ENCODE measurements at places on chromosomes 2 and 18. TPM values are rescaled to one million over a fixed set of nuclear protein-coding genes. Genes with fewer than 3 reads are reported as not detected.

SUMO1 gene
- 134 TPM for total RNA-seq

B4GALT6 gene
- total RNA-seq = 7.5 TPM

DNA sequence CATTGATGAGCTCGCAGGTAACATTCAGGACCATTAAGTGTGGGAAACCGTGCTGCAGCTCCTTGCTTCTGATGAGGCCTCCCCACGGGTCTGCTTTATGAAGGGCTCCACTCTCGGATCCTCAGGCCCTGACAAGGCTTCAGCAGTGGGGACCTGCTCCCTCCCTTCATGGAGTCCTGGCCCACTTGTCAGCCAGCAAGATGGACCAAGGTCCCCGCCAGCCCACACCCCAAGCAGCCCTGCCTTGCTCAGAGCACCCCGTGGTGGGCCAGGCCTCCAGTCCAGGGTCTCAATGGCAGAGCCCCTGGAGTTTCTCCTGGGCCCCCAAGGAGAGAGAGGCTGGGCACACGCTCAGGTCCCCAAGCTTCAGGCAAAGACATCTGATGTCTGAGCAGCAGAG lies 41.5 kb downstream of the CROCC2 start:
- no peak for DNase-seq

DNA sequence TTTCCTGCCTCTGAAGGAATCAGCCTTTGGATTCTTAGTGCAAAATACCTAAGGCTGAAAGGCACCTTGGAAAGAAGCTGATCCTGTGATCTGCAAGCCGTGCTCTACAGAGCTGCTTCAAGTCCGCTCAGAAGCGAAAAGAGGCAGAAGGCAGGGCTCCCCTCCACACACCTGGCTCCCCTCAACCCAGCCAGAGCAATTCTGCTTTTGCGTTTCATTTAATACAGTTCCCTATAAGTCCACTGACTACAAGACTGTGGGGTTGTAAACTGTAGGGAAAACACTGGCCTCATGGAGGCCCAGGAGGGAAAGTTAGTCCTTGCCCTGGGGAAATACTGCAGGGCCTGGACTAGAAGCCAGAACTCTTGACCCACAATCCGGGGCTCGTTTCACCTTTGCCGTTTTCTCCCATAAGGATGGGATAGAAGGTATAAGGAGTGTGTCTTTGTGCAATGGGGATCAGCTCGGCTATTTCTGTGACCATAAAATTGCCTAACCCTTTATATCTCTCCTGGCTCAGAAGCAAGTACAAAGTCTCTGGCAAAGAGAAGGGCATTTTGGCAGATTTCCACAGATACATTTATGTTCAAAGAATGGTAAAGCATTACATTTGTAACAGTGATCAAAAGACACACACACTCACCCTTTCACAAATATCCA lies 95.8 kb upstream of the TEX51 start:
- DNase-seq = no peak

DNA sequence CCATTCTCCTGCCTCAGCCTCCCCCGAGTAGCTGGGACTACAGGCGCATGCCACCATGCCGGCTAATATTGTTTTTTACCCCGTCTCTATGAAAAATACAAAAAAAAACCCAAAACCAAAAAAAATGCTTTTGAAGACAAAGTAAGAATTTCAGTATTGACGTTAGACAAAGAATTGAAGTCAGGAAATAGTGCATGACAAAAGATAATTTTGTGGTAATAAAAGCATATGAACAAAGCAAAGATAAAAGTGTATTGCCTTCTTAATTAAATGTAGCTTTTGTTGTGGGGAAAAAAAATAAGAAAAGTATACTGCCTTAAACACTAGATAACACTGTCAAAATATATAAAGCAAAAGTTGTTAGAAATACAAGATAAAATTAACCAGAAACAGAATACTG lies 86.8 kb downstream of the ANKRD12 start:
- DNase-seq = no peak

GRCh38 chr2:98385050-98385699 lies 38.9 kb downstream of the CNGA3 start:
- DNase-seq = no peak

GRCh38 chr18:35973650-35974049 lies 1.2 kb downstream of the RMP24 start:
- no peak for DNase-seq

DNA sequence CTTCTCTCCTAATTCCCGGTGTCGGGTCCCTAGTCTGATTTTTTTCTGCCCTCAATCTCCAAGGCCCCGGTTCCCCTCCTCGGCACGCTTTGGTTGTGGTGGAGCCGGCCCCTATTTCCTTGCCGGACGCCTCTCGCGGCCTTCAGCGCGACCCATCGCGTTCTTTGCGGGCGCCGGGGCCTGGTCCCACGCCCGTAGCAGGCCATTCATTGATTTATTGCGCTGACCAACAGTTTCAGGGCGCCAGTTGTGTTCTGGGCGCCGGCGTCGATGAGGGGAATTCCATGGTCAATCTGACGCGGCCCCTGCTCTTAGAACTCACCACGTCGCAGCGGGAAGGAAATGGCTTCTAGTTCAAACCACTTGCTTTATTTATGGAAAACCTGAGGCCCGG lies 396 bp downstream of the CNOT9 start:
- DNase-seq = no peak

- DNase-seq = peak; percentile 43
Measured at GRCh38 chr2:170815746-170816503, 762 bp upstream of the GAD1 start.

Data from urinary bladder (tissue), 4 donors.